NK-92 treated with Interleukin-12 subunit alpha and Interleukin-12 subunit beta, amount 100 ng/mL, for 24 hours (cell line): ENCODE measurements at places on chromosomes 16 and 17.
A peak's percentile ranks its signal among the peaks of the same experiment; 100 is the strongest.

DNA sequence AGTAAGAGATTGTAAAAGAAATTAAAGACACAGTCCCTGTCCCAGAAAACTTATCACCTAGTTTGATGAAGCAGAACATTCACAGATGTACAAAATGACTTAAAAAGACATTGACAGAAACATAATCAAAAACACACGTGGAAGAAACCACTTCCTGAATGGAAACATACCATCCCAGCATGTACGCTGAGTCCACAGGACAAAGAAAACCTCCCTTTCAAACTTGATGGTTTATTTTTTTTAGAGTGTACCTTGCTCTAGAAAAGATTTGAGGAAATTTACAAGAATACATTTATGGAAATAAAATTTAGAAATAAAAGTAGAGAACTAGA, 140.9 kb downstream of the PMP22 start:
- DNase-seq = no peak

DNA sequence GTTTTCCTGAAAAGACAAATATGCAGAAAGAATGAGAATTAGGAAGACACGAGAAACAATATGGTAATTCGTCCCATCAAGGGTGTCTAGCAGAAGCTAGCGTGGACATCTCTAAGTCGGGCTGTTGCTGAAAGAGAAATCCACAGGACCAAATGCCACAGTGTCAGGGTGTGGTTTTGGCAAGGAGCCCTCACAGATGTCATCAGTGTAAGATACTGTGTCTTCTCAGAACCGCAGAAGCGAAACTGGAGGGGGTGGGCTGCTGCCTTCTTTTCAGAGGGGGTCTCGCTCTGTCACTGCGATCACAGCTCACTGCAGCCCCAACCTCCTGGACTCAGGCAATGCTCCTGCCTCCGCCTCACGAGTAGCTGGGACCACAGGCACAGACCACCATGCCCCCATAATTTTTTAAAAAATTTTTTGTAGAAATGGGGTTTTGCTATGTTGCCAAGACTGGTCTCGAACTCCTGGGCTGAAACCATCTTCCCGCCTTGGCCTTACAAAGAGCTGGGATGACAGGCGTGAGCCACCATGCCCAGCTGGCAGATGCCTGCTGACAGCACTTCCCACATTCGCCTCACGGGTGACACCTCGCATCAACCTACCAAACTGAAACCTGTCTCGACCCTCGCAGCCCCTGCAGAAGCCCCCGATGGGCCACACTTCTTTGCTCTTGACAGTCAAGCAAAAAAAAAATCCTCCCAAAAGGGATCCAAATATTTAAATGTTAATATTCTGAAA, 26.2 kb downstream of the TRAP1 start:
- no peak for DNase-seq

DNA sequence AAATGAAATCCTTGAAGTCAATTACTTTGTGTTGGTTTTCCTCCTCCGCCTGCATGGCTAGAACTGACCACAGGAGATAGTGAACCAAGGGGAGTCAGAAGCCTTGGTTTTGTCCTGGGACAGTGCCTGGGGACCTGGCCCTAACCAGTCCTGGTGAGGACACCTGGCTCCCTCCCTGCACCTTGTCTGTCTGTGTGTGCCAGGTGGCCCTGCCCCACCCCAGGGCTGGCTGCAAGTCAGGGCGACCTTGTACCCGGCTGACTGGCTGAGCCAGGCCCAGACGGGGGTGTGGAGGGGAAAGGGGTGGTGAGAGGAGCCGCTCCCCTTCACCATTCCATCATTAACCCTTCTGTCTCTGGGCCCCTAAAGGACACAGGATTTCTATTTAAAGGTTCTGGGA, 3.4 kb downstream of the RAPGEFL1 start:
- DNase-seq = no peak

GRCh38 chr16:78994135-78994745, 606.3 kb downstream of the MAF start:
- DNase-seq = no peak

GRCh38 chr17:41480136-41480535, 815 bp downstream of the KRT35 start:
- no peak for DNase-seq

- no peak for DNase-seq
Measured at GRCh38 chr16:47504599-47504998, 43.5 kb downstream of the PHKB start.

- DNase-seq = peak; percentile 53
Measured at GRCh38 chr16:87145181-87146176, 171.7 kb downstream of the C16orf95 start.

- no peak for DNase-seq
Measured at GRCh38 chr16:50121721-50122445, 31.2 kb upstream of the TENT4B start.
